ENCODE measurements at places on chromosomes 5 and 9. TPM values are rescaled to one million over a fixed set of nuclear protein-coding genes. Genes with fewer than 3 reads are reported as not detected.

GRCh38 chr9:87276327-87276841 lies 221.3 kb upstream of the DAPK1 start:
- DNase-seq, result no peak

DNA sequence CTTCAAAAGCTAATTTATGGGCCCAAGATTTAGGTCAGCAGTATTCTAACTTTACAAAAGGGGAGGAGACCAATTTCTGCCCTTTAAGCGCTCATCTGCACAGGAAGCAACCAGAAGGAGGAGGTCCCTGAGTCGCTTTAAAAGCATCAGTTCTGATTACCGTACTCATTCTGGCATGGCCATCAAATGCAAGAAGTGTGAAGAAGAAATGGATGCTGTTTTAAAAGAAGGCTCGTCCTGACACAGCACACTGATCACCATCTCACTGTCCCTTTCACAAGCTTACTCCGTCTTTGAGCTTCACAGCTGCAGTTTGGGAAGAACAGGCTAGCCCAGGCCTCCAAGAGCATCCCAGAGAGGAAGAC lies 17.5 kb downstream of the ZNF608 start:
- no peak for DNase-seq

GRCh38 chr5:86878250-86878649 lies 260.5 kb downstream of the COX7C start:
- DNase-seq, result no peak

- DNase-seq, result peak; percentile 40
These were observed 7.2 kb downstream of the SPATA31E1 start for GRCh38 chr9:87889882-87890252.

MLANA gene
- not detected for total RNA-seq

DNA sequence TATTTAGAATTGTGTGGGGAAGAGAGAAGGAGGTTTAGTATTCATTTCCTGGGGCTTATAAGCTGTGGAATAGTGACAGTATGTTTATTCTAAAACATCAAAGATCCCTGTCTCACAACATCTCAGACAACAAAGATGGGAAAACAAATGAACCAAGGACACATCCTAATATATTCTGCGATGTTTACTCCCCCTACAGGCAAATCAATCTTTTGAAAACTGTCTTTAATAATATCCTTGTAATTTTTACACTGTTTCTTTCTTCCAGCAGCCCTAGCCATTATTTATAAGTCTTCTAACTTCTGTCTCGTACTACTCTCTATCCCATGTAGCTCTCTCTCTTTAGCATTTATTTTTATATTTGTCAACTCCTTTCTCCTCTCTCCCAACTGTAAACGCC lies 33.5 kb upstream of the TMEM252 start:
- no peak for DNase-seq

- DNase-seq, result no peak
These were observed 61.4 kb downstream of the KIAA1958 start for GRCh38 chr9:112548051-112548440.

SLC6A19 gene
- not detected for total RNA-seq

DNA sequence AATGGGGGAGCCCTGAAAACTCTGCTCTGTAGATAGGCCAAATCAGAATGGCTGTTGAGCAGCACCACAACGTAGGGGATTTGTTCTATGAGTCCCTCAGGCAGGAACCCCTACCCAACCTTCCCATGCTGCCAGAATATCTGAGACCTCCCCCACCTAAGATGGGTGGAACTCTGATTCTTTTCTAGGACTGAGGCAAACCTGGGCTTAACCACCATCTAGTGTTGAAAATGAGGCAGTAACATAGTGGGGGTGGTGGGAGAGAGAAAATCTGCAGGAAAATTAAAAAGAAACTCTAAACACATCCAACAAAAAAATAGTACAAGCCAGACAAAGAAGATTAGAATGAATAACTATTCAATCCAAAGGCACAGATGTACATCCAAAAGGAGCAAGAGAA lies 228.4 kb downstream of the ATPSCKMT start:
- no peak for DNase-seq

DNA sequence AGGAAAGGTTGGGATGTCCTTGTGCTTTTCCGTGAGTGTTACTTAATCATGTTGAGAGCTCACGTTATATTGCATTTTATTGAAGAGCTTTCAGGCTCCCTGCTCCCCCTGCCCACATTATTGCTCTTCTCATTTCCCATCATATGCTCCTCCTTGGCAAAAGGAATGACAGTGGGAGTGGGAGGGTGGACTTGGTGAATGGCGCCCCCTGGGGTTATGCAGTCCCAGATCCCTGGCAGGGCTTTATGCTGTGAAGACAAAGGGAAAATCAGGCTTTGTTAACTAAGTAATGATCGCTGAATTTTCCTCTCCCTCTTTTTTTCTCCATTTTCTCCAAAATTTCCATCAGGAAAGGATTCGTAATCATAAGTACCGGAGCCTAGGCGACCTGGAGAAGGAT lies 166.6 kb downstream of the SMARCA2 start:
- peak; percentile 62 for DNase-seq

DNA sequence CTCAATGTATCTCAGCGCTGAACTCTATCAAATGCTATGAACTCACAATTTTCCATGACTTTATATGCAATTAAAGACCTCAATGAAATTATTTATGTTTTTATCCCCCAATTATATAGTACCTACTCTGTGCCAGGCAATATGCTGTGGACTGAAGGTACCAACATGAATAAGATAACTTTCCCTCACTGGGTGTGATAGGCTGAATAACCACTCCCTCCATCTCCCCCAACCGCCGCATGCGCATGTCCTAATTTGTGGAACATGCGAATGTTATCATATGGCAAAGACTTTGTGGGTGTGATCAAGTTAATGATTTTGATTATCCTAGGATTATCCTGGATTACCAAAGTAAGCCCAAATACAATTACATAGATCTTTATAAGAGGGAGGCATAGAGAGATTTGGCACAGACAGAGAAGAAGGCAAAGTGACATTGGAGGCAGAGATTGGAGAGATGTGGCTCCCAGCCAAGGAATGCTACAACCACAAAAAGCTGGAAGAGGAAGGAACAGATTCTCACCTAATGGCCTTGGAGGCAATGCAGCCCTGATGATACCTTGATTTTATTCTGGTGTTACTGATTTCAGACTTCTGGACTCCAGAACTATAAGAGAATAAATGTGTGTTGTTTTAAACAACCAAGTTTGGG lies 149.1 kb upstream of the VCAN start:
- no peak for DNase-seq

DNA sequence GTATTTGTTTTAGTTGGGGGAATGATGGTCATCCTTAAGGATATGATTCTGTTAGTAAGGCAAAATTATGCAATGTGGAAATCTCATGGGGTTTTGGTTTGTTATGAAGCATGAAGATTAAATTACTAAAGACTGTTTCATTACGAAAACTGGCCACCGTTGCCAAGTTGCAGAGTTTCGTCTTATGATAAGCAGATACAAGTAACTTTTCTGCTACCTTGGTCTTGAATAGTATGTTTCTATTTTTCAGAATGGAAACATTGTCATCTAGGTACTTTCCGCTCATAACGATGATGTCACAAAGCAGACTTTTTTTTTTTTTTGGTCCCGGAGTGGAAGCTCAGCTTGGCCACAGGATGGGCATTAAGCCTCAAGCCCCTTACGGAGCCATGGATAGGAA lies 4.2 kb downstream of the CCNI2 start:
- DNase-seq, result peak; percentile 79

WDR41 gene
- 32.6 TPM for total RNA-seq

GRCh38 chr5:11335881-11336760 lies 568.1 kb downstream of the CTNND2 start:
- DNase-seq, result no peak

Measured in activated CD4-positive, alpha-beta T cell treated with anti-CD3 and anti-CD28 coated beads, Interleukin-2, amount 10 ng/mL, durations not matched to agents 24 days and 14 days (primary cell).